Inflammatory macrophage treated with lipopolysaccharide for 4 hours (primary cell): ENCODE measurements at places on chromosomes 12 and 14.
A peak's percentile ranks its signal among the peaks of the same experiment; 100 is the strongest.

GRCh38 chr12:117063162-117063911 lies 35.9 kb downstream of the TESC start:
- DNase-seq: peak; percentile 21

GRCh38 chr14:89792489-89793366 lies 161.8 kb downstream of the EFCAB11 start:
- DNase-seq: no peak

- peak; percentile 53 for DNase-seq
Measured at GRCh38 chr12:106345746-106346145, 11.8 kb upstream of the POLR3B start.

DNA sequence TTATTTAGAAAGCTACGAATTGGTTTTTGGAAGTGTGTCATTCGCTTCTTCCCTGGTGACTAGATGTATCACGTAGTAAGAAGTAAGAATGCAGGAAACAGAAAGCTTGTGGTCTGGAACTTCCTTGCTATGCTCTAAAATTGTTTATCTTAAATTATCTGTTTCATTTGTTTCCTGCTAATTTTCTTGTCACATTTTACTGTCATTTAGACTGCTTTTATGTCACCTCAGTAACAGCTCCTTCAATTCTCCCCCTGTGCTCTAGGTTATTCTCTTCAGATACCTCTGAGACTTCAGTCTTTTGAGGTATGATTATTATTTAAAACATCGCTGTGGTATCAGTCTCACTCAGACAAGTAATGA lies 699 bp upstream of the CD69 start:
- DNase-seq: peak; percentile 84

- DNase-seq: no peak
Measured at GRCh38 chr12:99170037-99170436, 477.5 kb upstream of the GARIN6 start.
